Upper lobe of right lung (tissue), 1 donor: ENCODE measurements at places on chromosomes 4 and X. TPM values are rescaled to one million over a fixed set of nuclear protein-coding genes. Genes with fewer than 3 reads are reported as not detected.
A peak's percentile ranks its signal among the peaks of the same experiment; 100 is the strongest.

DNA sequence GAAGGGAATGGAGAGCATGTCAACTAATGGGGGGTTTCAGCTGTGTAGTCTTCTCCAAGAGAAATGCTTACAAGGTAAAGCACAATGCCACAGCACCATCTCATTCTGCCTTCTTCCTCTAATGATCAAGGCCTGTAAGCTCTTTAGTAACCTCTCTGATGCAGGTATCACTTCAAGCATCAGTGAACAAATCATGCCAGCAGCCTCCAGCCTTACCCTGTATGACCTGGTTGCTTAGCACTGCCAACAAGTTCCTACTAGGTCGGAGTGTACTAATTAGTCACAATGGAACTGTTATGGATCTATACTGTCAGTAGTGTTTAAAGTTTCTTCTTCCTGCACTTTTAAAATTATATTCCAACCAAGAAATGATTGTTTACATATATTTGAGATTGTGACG lies 197.7 kb downstream of the GRID2 start:
- H3K27ac ChIP-seq, result no peak overlapping the region
- no peaks in the 10 kb centered on the region for H3K4me1 ChIP-seq
- H3K4me3 ChIP-seq, result no peak overlapping the region
- no peaks in the 10 kb centered on the region for H3K36me3 ChIP-seq

- H3K4me3 ChIP-seq, result no peak overlapping the region
- no peaks in the 10 kb centered on the region for H3K27me3 ChIP-seq
- no peaks in the 10 kb centered on the region for H3K36me3 ChIP-seq
- H3K4me1 ChIP-seq, result no peaks in the 10 kb centered on the region
- no peak for DNase-seq
- no peak overlapping the region for H3K27ac ChIP-seq
These were observed 43.6 kb upstream of the SPP1 start for GRCh38 chr4:87931932-87932331.

DNA sequence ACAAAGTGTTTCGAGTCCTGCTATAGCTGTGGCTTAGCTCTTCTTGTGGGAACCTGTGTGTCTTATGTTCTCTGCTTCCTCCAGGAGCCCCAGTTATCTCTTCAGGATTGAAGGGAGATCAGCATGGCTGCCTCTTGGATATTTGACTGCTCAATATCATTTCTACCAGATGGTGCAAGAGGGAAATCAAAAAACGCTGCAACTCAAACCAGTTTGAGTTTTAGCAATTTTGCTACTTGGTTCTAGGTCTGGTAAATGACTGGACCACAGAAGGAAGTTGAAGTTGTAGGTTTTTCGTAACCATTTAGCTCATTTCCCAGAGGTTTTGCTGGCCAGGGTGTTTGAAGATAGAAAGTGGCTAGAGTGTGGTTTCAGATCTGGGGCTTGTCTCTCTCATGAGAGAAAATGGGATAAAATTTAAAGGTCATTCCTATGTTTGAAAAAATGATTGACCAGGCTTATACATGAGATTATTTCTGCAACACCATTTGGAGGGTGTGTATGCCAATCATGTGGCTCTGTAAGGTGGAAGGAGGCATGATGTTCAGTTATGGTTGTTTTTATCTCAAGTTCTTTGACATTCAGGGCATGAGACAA lies 210.4 kb downstream of the SPRY1 start:
- no peak overlapping the region for H3K27ac ChIP-seq
- H3K4me3 ChIP-seq, result no peak overlapping the region
- no peaks in the 10 kb centered on the region for H3K36me3 ChIP-seq
- DNase-seq, result no peak
- no peaks in the 10 kb centered on the region for H3K27me3 ChIP-seq

GRCh38 chrX:10617186-10617998 lies 3.0 kb downstream of the MID1 start:
- no peaks in the 10 kb centered on the region for H3K27me3 ChIP-seq
- H3K36me3 ChIP-seq, result no peaks in the 10 kb centered on the region
- DNase-seq, result no peak
- H3K27ac ChIP-seq, result peak overlapping the region; percentile 11
- H3K4me3 ChIP-seq, result peak overlapping the region; percentile 52

- peak overlapping the region; percentile 75 for H3K27ac ChIP-seq
- peak overlapping the region; percentile 63 for H3K4me3 ChIP-seq
- H3K27me3 ChIP-seq, result no peaks in the 10 kb centered on the region
- no peak for DNase-seq
- peaks cover 3% of the 10 kb centered on the region for H3K4me1 ChIP-seq
These were observed 1.6 kb downstream of the CASK start for GRCh38 chrX:41921492-41922430.

DNA sequence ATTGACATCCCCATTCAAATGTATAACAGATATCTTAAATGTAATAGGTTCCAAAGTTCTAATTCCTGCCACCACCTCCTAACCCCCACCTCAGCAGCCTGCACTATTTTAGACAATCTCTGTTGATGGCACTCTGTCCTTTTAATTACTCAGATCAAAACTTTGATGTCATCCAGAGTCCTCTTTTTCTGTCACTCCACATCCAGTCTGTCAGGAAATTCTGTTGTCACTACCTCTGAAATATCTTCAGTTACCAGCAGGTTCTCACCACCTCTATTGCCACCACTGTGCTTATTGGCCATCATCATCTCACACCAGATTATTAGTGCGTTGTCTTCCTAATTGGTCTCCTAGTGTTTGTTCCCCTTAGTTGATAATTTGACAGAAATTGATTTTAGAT lies 76.2 kb downstream of the PTPN13 start:
- no peaks in the 10 kb centered on the region for H3K4me1 ChIP-seq
- H3K27me3 ChIP-seq, result no peaks in the 10 kb centered on the region
- no peak for DNase-seq
- no peak overlapping the region for H3K4me3 ChIP-seq

DNA sequence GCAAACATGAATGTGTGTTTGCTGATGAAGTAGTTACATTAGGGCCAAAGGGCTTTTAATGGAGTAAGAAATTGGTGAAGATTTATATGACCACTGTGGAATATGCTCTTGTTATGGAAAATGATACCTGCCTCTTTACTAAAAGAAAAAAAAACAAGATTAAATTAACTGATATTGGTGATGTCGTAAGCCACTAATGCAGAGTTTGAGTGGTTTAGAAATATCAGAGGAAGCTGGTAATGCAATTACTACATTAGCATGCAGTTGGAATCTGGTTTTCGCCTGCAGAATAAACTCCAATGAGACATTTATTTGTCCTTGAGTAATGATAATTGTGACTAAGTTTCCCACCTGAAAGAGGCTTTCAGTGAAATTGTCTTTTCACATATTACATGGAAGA lies 597.9 kb downstream of the GALNTL6 start:
- no peaks in the 10 kb centered on the region for H3K36me3 ChIP-seq
- no peaks in the 10 kb centered on the region for H3K4me1 ChIP-seq
- DNase-seq, result no peak
- no peaks in the 10 kb centered on the region for H3K27me3 ChIP-seq
- no peak overlapping the region for H3K4me3 ChIP-seq

The DRP2 gene
- total RNA-seq, result not detected

The INPP4B gene
- total RNA-seq, result 20.7 TPM

The PAK3 gene
- 1.4 TPM for total RNA-seq

The ATP8A1 gene
- total RNA-seq, result 79.3 TPM

The PRKG2 gene
- 8.1 TPM for total RNA-seq

The LNX1 gene
- 6.0 TPM for total RNA-seq

The DCLK2 gene
- total RNA-seq, result 4.9 TPM

The ATOH1 gene
- not detected for total RNA-seq

The NOX1 gene
- total RNA-seq, result not detected
